KBM-7 (cell line): ENCODE measurements at places on chromosomes 1 and 21.
A peak's percentile ranks its signal among the peaks of the same experiment; 100 is the strongest.

DNA sequence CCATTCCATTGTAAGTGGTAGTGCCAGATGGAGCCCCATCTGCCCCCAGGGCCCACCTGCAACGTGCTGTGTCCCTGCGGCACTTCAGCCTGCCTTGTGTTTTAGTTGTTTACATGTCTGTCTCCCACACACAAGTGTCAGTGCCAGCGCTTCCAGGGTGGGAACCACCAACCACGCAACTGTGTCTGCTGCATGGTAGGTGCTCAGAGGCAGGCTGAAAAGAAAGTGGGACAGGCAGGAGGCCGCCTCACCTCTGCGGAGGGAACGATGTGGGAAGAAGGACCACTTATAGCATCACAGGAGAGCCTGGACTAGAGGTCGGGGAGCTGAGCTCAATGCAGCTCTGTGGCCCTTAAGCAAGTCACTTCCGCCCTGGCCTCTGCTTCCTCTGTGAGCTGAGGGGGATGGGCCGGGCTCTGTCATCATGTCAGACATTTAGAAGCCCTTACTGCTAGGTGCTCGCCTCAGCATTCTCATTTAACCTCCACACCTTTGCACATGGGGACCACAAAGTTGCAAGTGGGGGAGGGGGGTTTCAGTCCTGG is 17.9 kb downstream of the SLC9A1 start:
- DNase-seq: peak; percentile 73

GRCh38 chr21:20603236-20603635 is 395.0 kb upstream of the NCAM2 start:
- no peak for DNase-seq

- DNase-seq: no peak
These were observed 123.7 kb downstream of the ACTL8 start for GRCh38 chr1:17878837-17879236.

DNA sequence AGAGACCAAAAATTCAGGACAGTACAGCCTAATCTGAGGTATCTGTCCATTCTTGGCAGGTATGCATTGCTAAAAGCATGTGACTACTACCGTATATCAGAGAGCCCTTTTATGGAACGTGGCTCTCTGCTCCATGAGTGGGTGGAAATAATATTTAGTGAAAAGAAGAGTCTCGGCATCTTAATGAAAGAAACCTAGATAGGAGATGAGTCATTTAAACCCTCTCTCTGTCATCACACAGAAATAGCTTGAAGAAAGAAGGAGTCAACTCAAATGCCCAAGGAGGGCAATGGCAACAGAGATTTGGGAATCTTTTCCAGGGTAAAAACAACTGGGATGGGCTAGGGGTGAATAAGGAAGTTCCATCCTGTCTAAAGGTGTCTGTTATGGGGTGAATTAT is 528.2 kb downstream of the SMYD3 start:
- no peak for DNase-seq

- peak; percentile 98 for DNase-seq
These were observed 65.9 kb downstream of the PIK3CD start for GRCh38 chr1:9717193-9718005.

GRCh38 chr1:16420424-16421118 is 16.7 kb downstream of the SPATA21 start:
- no peak for DNase-seq
